GM12878 (cell line): ENCODE measurements at places on chromosomes 2 and 18. TPM values are rescaled to one million over a fixed set of nuclear protein-coding genes. Genes with fewer than 3 reads are reported as not detected.

GRCh38 chr18:61583548-61583947 lies 250.3 kb downstream of the CDH20 start:
- H3K4me3 ChIP-seq: no peak overlapping the region
- H3K36me3 ChIP-seq: no peaks in the 10 kb centered on the region
- H3K27me3 ChIP-seq: no peaks in the 10 kb centered on the region
- no peak overlapping the region for H3K27ac ChIP-seq

DNA sequence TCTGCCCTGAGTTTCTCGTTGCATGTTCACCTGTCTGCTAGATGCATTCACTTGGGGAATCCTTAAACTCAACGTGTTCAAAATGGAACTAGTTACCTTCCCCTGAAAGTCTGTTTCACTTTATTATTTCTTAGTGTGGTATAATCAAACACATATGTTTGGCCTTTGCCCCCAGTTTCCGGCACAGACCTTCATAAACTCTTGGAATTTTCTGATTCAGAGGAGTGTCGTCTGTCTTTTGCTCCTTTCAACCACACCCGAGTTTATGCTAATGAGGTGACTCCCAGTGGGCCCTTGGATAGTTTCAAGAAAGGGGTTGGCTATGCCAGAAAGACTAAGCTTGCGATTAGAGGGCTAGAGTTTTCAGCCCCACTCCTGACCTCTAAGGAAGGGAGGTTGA lies 198.9 kb downstream of the CDCA7 start:
- no peak overlapping the region for H3K27ac ChIP-seq
- no peaks in the 10 kb centered on the region for H3K36me3 ChIP-seq
- no peak overlapping the region for H3K4me3 ChIP-seq
- no peaks in the 10 kb centered on the region; the same call in 1 of the 2 replicates for H3K27me3 ChIP-seq

DNA sequence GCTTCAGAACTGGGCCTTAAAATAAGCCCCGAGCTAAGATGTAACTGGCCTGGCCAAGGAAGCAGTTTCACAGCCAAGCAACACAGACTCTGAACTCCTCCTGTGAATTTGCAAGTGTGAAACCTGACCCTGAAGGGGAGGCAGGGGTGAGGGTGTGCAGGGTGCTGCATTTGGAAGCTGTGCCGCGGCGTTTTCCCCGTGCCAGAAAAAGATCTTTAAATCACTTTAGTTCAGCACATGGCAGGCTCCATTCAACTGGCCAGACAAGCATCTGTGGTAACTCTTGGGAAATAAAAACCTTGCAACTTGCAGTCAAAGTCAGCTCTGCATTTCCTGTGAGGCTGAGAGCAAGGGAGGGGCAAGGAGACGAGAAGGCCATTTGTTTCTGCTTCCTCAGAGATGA lies 209.3 kb upstream of the SOX11 start:
- no peaks in the 10 kb centered on the region for H3K36me3 ChIP-seq
- H3K4me1 ChIP-seq: no peaks in the 10 kb centered on the region
- no peak for DNase-seq
- no peak overlapping the region for H3K4me3 ChIP-seq
- no peak overlapping the region for H3K27ac ChIP-seq

GRCh38 chr2:6960659-6961058 lies 43.4 kb downstream of the RNF144A start:
- no peak for DNase-seq
- H3K27me3 ChIP-seq: no peaks in the 10 kb centered on the region
- no peak overlapping the region for H3K27ac ChIP-seq
- H3K4me1 ChIP-seq: no peaks in the 10 kb centered on the region
- H3K4me3 ChIP-seq: no peak overlapping the region

- no peaks in the 10 kb centered on the region for H3K36me3 ChIP-seq
- no peaks in the 10 kb centered on the region for H3K4me1 ChIP-seq
- no peaks in the 10 kb centered on the region for H3K27me3 ChIP-seq
- no peak overlapping the region for H3K4me3 ChIP-seq
- DNase-seq: no peak
- H3K27ac ChIP-seq: no peak overlapping the region
These were observed 1118.8 kb upstream of the ZEB2 start for GRCh38 chr2:145638675-145639074.

DNA sequence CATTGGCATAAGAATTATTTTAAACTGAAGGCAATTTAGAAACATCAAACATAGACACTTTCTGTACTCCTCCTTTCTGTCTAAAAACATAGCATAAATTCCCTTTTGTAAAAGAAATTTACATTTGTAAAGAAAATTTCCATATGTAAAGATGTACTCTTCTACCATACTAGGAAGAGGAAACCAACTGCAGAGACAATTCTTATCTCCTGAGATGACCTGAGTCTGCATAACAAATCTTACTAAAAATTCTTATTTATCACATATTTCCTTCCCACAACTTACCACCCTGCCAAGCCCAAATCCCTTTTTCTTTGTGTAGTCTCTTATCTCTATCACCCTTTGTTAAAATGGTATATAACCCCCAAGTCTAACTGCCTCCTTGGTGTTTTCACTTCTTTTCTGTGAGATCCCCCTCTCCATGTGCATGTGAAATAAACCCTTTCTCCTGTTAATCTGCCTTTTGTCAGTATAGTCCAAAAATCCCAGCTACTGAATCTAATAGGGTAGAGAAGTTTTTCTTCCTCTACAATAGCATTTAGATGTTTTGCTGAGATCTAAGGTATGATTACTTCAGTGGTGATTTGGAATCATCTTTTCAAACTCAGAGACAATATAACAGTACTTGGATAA lies 81.0 kb downstream of the CHN1 start:
- H3K4me3 ChIP-seq: no peak overlapping the region
- no peak overlapping the region for H3K27ac ChIP-seq
- DNase-seq: no peak

- peaks cover 14% of the 10 kb centered on the region for H3K4me1 ChIP-seq
- no peak overlapping the region for H3K27ac ChIP-seq
- no peak for DNase-seq
- H3K4me3 ChIP-seq: no peak overlapping the region
- H3K36me3 ChIP-seq: no peaks in the 10 kb centered on the region; the same call in 1 of the 2 replicates
These were observed 34.0 kb upstream of the ERMN start for GRCh38 chr2:157359628-157360027.

- no peak overlapping the region for H3K27ac ChIP-seq
- DNase-seq: no peak
- no peak overlapping the region for H3K4me3 ChIP-seq
- no peaks in the 10 kb centered on the region for H3K4me1 ChIP-seq
These were observed 691.4 kb upstream of the FSHR start for GRCh38 chr2:49845671-49846070.

GRCh38 chr2:10537522-10538199 lies 89.5 kb upstream of the ODC1 start:
- no peaks in the 10 kb centered on the region for H3K27me3 ChIP-seq
- no peak overlapping the region for H3K4me3 ChIP-seq
- H3K27ac ChIP-seq: no peak overlapping the region

- no peak overlapping the region for H3K4me3 ChIP-seq
- H3K36me3 ChIP-seq: no peaks in the 10 kb centered on the region
- no peak for DNase-seq
- no peaks in the 10 kb centered on the region; the same call in 1 of the 2 replicates for H3K27me3 ChIP-seq
These were observed 110.9 kb upstream of the COPS8 start for GRCh38 chr2:236974752-236975151.

- H3K27ac ChIP-seq: no peak overlapping the region
- H3K27me3 ChIP-seq: no peaks in the 10 kb centered on the region; the same call in 1 of the 2 replicates
- H3K4me3 ChIP-seq: no peak overlapping the region
- no peaks in the 10 kb centered on the region for H3K36me3 ChIP-seq
These were observed 144.6 kb upstream of the SPRED2 start for GRCh38 chr2:65576861-65577601.

- H3K4me3 ChIP-seq: no peak overlapping the region
- DNase-seq: no peak
- no peaks in the 10 kb centered on the region; the same call in none of the 2 replicates for H3K36me3 ChIP-seq
- H3K27me3 ChIP-seq: no peaks in the 10 kb centered on the region
- no peak overlapping the region for H3K27ac ChIP-seq
- no peaks in the 10 kb centered on the region for H3K4me1 ChIP-seq
These were observed 39.6 kb downstream of the REV1 start for GRCh38 chr2:99450199-99450598.

The IRS1 gene
- 0.25 and 0.50 TPM in 2 replicates for polyA plus RNA-seq

The RGPD4 gene
- 0.05 TPM in 1 of 2 replicates, not detected in the other for polyA plus RNA-seq

The CXCR1 gene
- polyA plus RNA-seq: not detected in 2 replicates

The MFSD2B gene
- polyA plus RNA-seq: 0.15 and 0.51 TPM in 2 replicates

The ALKAL2 gene
- polyA plus RNA-seq: 0.11 and 0.41 TPM in 2 replicates

The NLRC4 gene
- 0.40 and 0.57 TPM in 2 replicates for polyA plus RNA-seq

The ASAP2 gene
- polyA plus RNA-seq: not detected in 2 replicates

The CRYGD gene
- not detected in 2 replicates for polyA plus RNA-seq
